ENCODE measurements at places on chromosomes 5 and 9.

DNA sequence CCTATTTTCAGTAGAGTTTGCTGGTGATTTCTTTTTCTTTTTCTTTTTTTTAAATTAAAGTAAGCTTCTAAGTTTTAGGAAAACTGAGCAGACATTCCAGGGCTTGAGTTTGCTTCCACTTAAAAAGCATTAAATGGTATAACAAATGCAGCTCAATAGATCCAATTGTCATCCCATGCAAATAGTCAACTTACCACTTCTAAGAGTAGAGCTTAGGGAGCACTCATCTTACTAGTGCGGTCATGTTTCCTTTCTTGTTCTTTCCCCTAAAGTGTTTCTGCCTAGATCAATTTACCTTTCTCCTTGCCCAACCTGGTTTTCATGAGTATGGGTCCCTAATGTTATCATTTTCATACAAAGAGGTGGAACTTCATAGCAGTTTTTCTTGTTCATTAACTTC lies 13.0 kb upstream of the CEP120 start:
- DNase-seq: no peak

DNA sequence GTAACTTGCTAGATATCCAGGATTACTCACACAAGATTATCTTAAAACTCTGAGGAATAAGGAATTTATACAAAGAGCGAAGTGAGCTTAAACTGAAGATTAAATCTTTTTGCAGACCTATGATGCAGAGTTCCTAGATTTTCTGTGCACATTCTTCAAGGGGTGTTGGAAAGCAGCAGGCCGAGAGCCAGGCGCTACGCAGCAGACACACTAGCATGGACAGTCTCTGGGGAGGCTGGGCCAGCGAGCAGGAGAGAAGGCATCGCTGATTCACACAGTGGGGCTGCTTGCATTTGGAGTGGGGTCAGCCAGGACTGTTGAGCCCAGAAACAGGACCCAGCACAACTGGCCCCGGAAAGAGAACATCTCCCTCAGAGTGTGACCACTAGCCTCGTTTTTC lies 136.3 kb downstream of the ADAMTS16 start:
- no peak for DNase-seq

- DNase-seq: peak; percentile 90
These were observed 586.1 kb upstream of the CDH6 start for GRCh38 chr5:30607301-30607894.

GRCh38 chr9:120710110-120710981 lies 3.9 kb downstream of the MEGF9 start:
- DNase-seq: no peak
